ENCODE measurements at places on chromosomes 7 and 10.

DNA sequence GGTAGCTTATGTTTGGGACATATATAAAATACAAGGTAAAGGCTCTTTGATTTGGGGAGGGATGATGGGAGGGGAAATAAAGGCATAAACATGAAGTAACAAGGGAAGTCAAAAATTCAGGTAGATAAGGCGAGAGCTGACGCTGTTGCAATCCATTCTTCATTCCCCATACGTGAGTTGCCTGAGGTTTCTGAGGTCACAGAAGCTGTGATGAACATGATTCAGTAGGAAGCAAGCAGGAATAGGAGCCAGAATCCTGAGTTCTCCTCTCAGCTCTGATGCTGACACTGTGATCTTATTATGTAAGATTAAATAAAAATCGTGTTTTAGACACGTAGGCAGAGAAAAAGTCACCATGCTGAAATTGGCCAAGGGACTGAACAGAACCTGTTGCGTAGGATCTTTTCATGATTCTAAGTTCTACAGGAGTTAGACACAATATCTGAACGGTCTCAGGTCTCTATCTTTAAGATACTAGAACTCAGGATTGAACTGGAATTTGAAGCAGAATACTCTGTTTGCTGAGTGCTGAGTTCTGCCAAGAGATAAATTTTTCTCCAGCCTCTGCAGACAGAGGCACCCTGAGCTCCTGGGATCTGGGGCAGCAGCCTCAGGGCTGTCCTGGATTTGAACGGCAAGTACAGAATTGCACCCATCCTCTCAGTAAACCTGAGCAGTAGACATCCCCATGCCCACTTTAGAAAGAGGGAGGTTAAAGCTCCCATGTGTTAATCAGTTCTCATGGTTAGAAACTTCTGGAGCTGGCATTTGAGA lies 21.0 kb downstream of the KLF6 start:
- no peak for DNase-seq

DNA sequence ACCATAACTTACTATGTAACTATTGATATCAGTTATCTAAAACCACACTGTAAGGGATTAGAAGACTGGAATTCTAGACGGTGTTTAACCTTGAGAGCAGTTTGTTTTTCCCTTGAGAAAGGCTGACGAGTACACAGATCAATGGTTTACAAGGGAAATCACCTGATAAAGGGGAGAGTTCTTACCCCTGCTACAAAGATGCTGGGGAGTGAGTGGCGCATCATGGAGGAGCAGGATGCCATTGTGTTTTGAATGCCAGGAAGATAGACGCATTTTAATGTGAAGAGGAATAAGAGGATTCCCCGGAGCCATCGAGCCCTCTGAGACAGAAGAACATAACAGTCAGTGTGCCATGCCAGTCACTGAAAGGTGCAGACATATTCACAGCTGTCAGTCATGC lies 145.2 kb downstream of the PKD1L1 start:
- DNase-seq, result no peak

DNA sequence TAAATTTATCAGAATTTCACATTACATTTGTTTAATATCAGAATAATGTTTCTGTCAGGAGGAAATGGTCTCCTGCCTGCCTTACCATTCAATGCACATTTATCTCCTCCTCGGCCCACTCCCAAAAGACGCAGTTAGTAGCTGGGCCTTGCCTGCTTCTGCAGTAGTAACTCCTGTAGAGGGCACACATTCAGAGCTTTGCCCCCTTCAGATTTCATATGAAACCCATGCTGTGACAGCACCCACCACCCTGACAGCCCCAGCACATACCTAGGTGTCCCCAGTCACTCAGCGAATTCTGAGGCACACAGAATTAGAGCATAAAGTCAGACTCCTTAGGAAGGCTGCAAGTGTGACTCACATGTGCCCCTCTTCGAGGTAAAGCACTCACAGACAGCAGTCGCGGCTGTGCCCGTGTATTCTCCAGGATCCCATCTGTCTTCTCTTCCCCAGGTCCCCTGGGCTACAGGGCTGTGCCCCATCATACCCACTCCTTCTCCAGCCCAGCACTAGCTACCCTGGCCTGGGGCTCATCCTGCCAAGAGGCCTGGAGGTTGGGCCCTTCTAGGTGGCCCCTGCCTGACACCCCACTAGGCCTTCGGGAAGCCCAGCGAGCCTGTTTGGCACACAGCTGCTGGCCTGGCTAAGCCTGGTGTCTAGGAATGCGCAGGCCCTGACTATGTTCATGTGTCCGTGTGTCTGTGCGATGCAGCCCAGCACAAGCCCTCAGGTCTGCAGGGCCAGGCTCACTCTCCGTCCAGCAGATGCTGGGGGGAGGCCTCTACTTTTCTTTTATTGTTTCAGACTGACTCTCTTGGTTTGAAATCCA lies 4.7 kb upstream of the DEPP1 start:
- no peak for DNase-seq

- no peak for DNase-seq
Observed at GRCh38 chr10:73855413-73855812, 18.9 kb downstream of the CAMK2G start.

DNA sequence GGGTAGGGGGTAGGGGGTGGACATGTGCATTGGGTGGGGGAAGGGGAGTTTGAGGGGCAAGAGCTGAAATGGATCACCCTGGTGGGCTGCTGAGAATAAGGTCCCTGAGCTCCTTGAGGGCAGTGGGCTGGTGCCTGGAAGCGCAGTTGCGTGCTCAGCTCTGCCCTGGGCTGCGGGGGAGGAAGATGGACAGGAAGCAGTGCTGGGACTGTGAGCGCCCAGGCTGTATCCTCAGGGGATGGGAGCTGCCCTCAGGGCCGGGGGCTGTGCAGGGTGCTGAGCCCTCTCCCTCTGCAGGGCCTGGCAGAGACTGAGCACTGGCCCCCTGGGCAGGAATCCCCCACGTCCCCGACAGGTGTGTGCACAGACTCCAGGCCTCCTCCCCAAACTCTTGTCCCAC lies 24.4 kb upstream of the ZNF467 start:
- DNase-seq, result no peak

DNA sequence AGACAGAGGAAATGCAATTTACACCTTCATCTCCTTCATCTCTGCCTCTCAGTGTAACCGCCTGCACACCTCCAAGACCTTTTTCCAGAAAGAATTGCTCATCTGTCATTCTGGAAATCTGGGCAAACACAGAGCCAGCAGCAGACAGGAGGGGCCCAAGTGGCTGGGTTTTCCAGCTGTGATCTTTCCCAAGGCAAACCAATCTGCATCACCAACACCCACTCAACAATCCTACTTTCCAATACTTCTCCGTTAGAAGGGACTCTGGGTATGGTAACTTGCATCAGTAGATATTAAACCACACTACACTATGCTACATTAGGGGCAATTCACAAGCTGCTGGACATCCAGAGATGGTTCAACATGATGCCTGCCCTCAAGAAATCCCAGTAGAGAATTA lies 781.8 kb upstream of the AUTS2 start:
- DNase-seq, result no peak

GRCh38 chr7:120402801-120403200 lies 129.8 kb downstream of the KCND2 start:
- no peak for DNase-seq

DNA sequence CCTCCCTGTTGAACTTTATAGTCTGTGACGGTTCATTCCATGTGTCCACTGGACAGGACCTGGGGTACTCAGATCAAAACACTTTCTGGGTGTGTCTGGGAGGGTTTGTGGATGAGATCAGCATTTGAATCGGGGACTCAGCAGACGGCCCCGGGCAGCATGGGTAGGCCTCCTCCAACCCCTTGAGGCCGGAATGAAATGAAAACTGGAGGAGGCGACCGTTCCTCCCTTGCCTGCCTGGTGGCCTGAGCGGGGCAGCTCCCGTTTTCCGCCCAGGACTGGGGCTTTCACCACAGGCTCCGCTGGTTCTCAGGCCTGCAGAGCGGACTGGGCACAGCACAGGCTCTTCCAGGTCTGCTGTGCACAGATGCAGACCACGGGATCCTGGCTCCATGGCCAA lies 247.7 kb downstream of the MAD1L1 start:
- DNase-seq, result no peak

GRCh38 chr7:83065714-83066113 lies 97.0 kb downstream of the PCLO start:
- DNase-seq, result no peak

DNA sequence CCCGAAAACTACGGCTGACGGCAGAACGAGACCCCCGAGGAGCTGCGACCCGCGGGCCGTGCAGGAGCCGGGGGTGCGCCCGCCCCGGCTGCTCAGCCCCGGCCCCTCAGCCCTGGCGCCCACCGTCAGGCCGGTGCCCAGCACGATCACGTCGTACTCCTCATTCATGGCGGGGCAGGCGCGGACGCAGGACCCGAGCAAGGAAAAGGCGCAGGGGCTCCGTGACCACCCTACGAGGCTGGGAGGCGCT lies 218 bp downstream of the GDI2 start:
- no peak for DNase-seq

- no peak for DNase-seq
Observed at GRCh38 chr10:27745732-27746396, at the start of gene MKX. MKX (minus strand) TSS chr10:27745819; CDS start chr10:27743415, 2,404 bp downstream.

GRCh38 chr7:22181663-22182062 lies 175.3 kb downstream of the RAPGEF5 start:
- DNase-seq, result no peak

GRCh38 chr7:129299889-129300288 lies 75.1 kb downstream of the AHCYL2 start:
- DNase-seq, result no peak

- no peak for DNase-seq
Observed at GRCh38 chr10:38147686-38148085, 53.5 kb downstream of the ZNF37A start.

- no peak for DNase-seq
Observed at GRCh38 chr10:50325449-50326171, 74.3 kb upstream of the ASAH2 start.

DNA sequence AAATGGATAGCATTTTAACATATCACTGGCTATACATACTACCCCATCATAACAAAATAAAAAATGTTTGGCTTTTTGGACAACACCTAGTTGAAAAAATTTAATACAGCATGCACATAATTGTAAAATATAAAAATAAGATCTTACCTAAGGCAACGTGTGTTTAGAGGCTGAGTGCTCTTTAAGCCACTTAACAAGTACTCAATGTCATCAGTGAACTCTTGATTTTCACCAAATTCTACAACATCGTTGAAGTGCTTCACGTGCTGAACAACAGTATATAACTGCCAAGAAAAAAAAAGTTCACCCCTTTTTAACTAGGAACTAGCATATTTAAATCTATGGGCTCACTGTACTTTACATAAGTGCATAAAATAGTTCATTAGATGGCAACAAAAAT lies 49.5 kb downstream of the WAPL start:
- no peak for DNase-seq

GRCh38 chr7:118327174-118327573 lies 102.7 kb downstream of the ANKRD7 start:
- DNase-seq, result no peak

- DNase-seq, result no peak
Observed at GRCh38 chr10:73932620-73933112, 21.7 kb downstream of the PLAU start.

- no peak for DNase-seq
Observed at GRCh38 chr10:18252086-18252485, 111.9 kb downstream of the CACNB2 start.

GRCh38 chr10:132958883-132959558 lies 16.7 kb upstream of the CFAP46 start:
- no peak for DNase-seq

DNA sequence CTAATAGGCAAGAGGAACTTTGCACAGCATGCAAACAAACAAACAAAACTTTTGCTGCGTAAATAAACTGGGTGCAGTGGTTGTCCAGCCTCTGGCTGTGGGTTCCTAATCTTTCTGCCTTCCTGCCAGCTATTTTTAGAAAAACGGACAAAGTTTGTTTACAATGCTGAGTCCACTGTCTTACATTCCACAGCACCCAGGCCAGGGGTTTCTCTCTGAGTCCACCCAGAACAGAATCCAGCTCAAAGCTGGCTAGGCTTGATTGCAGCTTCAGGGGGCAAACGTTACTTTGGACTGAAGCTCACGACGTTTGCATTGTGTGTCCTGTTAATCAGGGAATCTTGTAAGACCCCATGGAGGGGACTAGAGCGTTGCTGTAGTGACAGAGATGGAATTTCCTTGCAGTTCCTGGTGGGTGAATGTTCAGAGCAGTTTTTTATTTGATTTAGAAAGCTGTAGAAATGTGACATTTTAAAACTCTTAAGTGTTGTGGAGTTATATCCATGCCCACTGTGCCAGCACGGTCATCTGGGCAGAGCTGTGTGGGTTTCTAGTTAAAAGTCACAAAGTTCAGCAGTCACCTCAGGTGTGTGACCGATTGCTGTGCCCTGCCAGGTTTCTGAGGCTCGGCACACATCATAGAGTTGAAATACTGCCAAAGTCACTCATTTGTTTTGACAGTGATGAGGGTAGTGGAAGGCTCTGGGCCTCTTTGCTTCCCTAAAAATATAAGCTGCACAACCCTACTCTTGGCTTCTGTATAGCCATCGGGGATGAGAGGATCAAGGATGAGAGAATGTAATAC lies 247.0 kb downstream of the STK31 start:
- no peak for DNase-seq

DNA sequence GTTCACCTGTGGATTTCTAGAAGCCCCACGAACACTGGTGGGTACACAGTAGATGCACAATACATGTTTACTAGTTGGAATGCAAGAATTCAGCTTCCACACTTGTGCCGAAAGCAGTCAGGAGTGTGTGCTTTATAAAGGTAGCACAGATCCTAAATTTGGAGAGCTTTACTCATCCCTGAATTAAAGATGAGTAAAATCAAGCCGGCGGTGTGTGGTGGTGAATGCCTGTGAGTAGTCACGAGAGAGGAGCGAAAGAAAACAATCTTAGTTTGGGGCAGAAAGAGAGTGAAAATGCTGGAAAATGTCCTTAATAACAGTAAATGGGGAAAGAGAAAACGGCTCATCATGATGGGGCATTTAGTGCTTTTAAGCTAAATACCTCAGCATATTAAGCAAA lies 13.6 kb upstream of the ENO4 start:
- no peak for DNase-seq

DNA sequence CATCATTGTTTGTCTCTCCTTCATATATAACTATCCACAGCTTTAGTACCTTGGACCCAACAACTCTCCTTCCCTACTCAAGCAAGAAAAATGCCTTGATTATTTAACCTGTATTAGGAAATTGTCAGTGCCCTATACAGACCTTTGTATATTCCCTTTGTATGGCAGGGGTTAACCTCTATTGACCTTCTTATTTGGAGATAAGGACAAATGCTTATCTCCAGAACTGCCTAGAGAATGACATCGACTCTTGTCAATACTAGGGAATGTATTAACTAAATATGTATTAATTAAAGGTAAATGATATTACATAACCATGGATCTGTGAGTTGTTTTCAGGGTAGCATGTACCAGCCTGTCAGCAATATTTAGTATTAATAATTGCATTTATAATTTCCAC lies 10.4 kb upstream of the AKR1D1 start:
- DNase-seq, result no peak

DNA sequence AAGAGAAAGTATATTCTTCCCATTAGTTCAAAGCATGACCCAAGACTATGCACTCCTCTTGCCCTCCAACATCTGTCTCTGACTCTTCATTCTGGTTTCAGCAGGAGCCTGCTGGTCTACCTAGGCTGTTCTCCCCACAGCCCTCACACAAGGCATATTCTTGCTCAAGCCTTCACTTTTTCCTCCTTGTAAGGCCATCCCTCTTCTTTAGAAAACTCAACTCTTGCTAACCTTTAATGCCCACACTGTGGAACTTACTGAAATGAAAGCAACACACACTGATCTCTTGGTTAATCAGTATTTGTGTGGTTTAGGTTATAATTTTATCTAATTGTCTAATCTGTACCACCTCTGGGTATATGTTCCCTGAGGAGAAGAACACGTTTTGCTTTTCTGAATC lies 75.8 kb downstream of the PRKCQ start:
- DNase-seq, result no peak
